ENCODE measurements at places on chromosomes 7 and 10.

DNA sequence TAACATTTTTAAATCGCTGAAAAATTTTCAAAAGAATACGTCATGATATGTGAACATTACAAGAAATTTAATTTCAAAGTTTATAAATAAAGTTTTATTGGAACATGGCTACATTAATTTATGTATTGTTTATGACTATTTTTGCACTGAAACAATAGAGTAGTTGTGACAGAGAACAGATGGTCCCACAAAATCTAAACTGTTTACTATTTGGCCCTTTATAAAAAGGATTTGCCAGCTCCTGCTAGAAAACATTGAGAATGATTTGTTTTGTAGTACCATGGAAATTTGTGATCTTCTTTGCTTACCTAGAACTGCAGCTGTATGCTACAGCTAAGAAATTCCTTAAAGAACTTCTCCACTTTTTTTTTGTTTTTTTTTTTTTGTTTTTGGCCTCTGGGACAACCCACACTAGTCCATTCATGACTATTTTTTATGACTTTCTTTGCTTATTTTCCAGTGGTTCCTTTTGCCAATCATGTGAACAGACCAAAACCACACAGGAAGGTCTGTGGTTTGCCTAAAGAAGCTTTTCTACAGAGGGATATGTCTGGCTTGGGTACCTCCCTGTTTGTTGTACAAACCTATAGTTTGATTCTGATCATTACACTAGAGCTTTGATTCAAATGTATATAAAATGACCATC lies 55.7 kb downstream of the ST7 start:
- no peak for DNase-seq

- no peak for DNase-seq
Observed at GRCh38 chr7:45590679-45591057, 16.5 kb downstream of the ADCY1 start.

DNA sequence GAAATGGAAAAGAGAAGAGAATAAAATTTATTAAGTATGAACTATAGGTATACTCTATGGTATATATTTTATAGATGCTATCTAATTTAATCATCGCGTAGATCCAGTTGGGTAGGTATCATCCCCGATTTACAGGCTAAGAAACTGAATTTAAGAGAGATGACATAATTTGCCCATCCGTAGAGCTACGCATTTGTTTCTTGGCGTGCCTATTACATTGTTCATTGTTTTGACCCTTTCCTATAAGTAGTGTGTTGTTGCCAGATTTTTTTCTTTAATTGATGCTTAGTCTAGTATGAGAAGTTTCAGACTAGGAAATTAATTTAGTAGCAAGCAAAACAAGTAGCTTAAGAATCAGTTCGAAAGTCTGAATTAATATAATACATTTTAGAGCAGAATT lies 205.7 kb upstream of the NPSR1 start:
- no peak for DNase-seq

- no peak for DNase-seq
Observed at GRCh38 chr7:130421684-130422083, 19.1 kb downstream of the CEP41 start.

- DNase-seq: no peak
Observed at GRCh38 chr10:44053391-44053790, 331.5 kb downstream of the CXCL12 start.

DNA sequence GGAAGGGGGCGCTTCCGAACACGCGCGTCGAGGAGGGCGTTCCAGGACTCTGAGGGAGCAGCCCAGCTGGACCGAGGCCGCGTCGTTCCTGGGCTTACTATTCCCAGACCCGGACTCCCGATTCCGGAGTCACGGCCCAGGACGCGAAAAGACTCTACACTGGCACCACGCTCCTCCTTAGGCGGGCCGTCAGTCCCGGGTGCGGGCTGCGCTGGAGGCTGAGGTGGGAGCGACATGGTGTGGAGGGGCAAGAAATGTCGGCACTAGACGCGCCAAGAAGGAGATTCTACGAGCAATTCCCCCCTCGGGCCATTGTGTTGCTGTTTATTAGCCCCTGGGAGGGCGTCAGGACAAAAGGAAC lies 584 bp upstream of the RUNDC3B start:
- no peak for DNase-seq

GRCh38 chr10:36802490-36803153 lies 322.8 kb upstream of the ANKRD30A start:
- DNase-seq: peak; percentile 3

All from C1 segment of cervical spinal cord (tissue), 14 donors.